Caco-2 (cell line): ENCODE measurements at places on chromosomes 13 and 19. TPM values are rescaled to one million over a fixed set of nuclear protein-coding genes. Genes with fewer than 3 reads are reported as not detected.

DNA sequence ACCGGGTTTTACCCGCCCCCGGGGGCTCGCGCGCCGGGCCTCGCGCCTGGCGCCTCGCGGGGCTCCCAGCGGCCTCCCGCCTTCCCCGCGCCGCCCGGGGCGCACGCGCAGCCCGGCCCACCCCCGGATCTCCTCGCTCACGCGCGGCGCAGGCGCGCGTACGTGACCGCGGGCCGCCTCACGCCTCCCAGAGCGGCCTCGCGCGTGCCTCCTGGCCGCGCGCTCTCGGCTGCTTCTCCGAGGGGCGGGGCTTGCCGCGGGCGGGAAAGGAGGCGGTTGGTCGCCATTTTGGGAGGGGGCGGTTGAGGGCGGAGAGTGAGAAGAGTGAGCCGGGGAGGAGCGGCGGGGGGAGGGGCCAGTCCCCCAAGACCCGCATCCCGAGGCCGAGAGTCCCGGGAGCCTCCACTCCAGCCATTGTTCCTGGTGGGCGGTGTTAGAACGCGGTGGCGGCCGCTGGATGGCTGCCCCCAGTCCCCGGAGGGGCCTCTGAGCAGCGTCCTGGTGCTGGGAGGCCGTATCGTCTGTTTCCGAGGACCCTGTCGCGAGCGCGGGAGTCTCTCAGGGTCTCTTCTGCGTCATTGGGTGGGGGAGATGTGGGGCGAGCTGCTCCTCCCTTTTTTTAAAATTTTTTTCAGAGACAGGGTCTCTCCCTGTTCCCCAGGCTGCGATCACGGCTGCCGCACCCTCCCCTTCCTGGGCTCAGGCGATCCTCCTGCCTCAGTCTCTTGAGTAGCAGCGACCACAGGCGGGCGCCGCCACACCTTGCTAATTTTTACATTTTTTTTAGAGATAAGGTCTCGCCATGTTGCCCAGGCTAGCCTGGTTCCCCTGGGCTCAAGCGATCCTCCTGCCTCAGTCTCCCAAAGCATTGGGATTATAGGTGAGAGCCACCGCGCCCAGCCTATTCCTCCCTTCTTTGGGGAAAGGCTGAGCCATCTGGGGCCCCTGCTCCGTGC is at the start of gene ZNF541:
TSS of gene ZNF541 (minus strand) at position 78 of the 956 bp plus-strand sequence. CDS start 17,292 bp downstream, outside the sequence.
- no peaks in the 10 kb centered on the region for H3K4me1 ChIP-seq
- no peaks in the 10 kb centered on the region for H3K36me3 ChIP-seq
- DNase-seq, result no peak
- no peak within 1 kb of the TSS for H3K4me3 ChIP-seq

Gene NLRP7
- 0.43 and 0.49 TPM in 2 replicates for total RNA-seq

- H3K4me1 ChIP-seq, result no peaks in the 10 kb centered on the region
- no peak overlapping the region for H3K4me3 ChIP-seq
- no peaks in the 10 kb centered on the region for H3K36me3 ChIP-seq
- DNase-seq, result peak; percentile 81
- H3K27ac ChIP-seq, result no peak overlapping the region
These were observed 14.9 kb downstream of the LAIR2 start for GRCh38 chr19:54517483-54517882.

Gene IL27RA
- total RNA-seq, result 4.7 and 5.6 TPM in 2 replicates

Gene SLC27A5
- 10.3 and 12.5 TPM in 2 replicates for total RNA-seq

Gene MYO16
- total RNA-seq, result not detected in 2 replicates

Gene ZNF208
- not detected in 2 replicates for total RNA-seq

DNA sequence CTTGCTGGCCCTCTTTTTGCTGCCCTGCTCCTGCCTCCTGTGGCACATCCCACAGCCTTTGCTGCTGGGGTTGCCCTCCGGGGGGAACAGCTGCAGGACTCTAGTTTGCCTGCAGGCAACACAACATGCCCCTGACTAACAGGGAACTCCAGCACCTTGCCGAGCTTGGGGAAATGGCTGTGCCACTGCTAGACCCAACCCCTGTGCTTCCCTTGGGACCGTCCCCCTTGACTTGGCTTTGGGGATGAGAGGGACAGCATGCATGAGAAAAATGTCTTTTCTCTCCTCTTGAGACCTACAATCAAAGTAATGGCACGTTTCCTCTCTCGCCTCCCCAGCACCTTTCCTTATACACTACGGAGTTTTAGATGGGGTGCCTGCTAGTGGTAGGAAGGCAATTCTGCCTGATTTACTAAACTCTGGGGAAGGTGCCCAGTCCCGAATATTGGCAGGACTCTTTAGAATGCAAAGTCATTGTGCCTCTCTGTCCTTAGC is 12.4 kb upstream of the VWA8 start:
- no peaks in the 10 kb centered on the region for H3K27me3 ChIP-seq
- no peak for DNase-seq
- no peaks in the 10 kb centered on the region for H3K36me3 ChIP-seq
- no peak overlapping the region for H3K27ac ChIP-seq

GRCh38 chr13:93352616-93353015 is 126.0 kb downstream of the GPC6 start:
- no peaks in the 10 kb centered on the region for H3K4me1 ChIP-seq
- no peaks in the 10 kb centered on the region for H3K27me3 ChIP-seq
- no peak for DNase-seq
- no peak overlapping the region for H3K4me3 ChIP-seq

Gene RFPL4AL1
- not detected in 2 replicates for total RNA-seq

- no peak for DNase-seq
- peaks cover 10% of the 10 kb centered on the region for H3K36me3 ChIP-seq
- H3K27me3 ChIP-seq, result no peaks in the 10 kb centered on the region
- no peak overlapping the region for H3K4me3 ChIP-seq
- H3K4me1 ChIP-seq, result no peaks in the 10 kb centered on the region
These were observed 15.6 kb downstream of the NUCB1 start for GRCh38 chr19:48915757-48916156.

GRCh38 chr19:34104096-34104495 is 68.2 kb upstream of the LSM14A start:
- DNase-seq, result no peak
- no peak overlapping the region for H3K27ac ChIP-seq
- no peaks in the 10 kb centered on the region for H3K36me3 ChIP-seq
- no peaks in the 10 kb centered on the region for H3K27me3 ChIP-seq
- H3K4me1 ChIP-seq, result no peaks in the 10 kb centered on the region

DNA sequence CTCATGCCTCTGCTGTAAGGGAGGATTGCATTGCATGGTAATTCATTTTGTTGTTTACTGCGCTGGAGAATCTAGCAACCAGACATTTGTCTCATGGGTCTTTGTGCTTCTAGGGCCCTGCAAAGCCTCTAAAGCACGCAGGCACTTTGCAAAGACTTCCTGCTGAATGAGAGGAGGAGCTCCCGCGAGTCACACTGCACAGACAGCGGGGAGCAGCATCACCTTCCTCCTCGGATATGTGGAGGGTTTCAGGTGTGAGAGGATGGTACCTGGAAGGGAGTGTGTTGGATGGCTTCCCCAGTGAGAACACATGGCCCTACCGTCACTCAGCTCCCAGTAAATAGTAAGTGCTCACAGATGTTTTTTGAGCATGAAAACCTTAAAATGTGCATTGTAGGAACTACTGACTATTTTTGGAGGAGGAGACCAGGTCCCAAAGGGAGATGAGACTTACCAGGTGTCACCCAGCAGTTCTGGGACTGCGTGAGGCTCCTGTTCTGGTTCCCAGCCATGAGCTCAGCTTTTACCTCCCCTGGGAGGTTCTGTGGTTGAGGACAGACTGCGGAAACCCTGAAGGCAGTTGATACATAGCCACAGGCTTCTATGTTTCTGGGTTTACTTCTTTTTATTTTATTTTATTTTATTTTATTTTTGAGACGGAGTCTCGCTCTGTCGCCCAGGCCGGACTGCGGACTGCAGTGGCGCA is 278.0 kb downstream of the FGF9 start:
- no peaks in the 10 kb centered on the region for H3K36me3 ChIP-seq
- H3K4me1 ChIP-seq, result no peaks in the 10 kb centered on the region
- H3K27ac ChIP-seq, result no peak overlapping the region
- DNase-seq, result no peak
- H3K27me3 ChIP-seq, result no peaks in the 10 kb centered on the region; the same call in 1 of the 2 replicates

DNA sequence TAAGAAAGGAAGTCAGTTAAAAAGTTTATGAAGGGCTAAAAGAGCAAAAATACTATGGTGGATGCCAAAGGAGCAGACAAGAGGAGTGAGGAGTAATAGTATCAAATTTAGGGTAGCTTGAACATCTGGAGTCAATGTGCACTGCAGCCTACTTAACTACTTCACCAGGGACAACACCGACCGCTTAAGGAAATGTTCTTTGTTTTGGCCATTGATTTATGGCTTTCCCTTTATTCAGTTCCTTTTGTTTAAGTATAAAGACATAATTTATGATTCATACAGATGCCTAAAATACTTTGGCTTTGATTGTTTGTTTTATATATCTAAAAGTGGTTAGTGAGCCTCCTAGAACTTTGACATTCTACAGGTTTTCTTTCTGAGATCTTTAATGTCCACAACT is 276.3 kb upstream of the PRR20A start:
- no peaks in the 10 kb centered on the region for H3K27me3 ChIP-seq
- no peak overlapping the region for H3K27ac ChIP-seq
- H3K4me1 ChIP-seq, result no peaks in the 10 kb centered on the region
- H3K4me3 ChIP-seq, result no peak overlapping the region
- DNase-seq, result no peak
